Epithelial cell of umbilical artery (primary cell): ENCODE measurements at places on chromosomes 5 and 9. TPM values are rescaled to one million over a fixed set of nuclear protein-coding genes. Genes with fewer than 3 reads are reported as not detected.

SPRY4 gene
- 6.1 and 6.5 TPM in 2 replicates for total RNA-seq

SLC25A2 gene
- 0.15 TPM in 1 of 2 replicates, not detected in the other for total RNA-seq

MYMK gene
- not detected in 2 replicates for total RNA-seq

PCDHGB5 gene
- total RNA-seq, result 6.1 and 9.1 TPM in 2 replicates

PCDHGA10 gene
- total RNA-seq, result 2.3 TPM in 2 replicates

MYOT gene
- not detected in 2 replicates for total RNA-seq

SPINK13 gene
- not detected in 2 replicates for total RNA-seq

SLCO6A1 gene
- not detected in 2 replicates for total RNA-seq

WDR70 gene
- 34.1 and 46.7 TPM in 2 replicates for total RNA-seq

GRXCR2 gene
- total RNA-seq, result not detected in 2 replicates

CXCL14 gene
- total RNA-seq, result not detected in 2 replicates

EGFL7 gene
- 532 and 626 TPM in 2 replicates for total RNA-seq

INSYN2B gene
- total RNA-seq, result 5.5 and 6.8 TPM in 2 replicates

MYORG gene
- total RNA-seq, result 0.65 and 2.3 TPM in 2 replicates

DPYSL3 gene
- 166 and 174 TPM in 2 replicates for total RNA-seq

SLC45A2 gene
- total RNA-seq, result not detected in 2 replicates

FRMD3 gene
- 0.76 and 5.8 TPM in 2 replicates for total RNA-seq

ERAP2 gene
- 18.8 and 212 TPM in 2 replicates for total RNA-seq

CDC42SE2 gene
- total RNA-seq, result 39.0 and 41.3 TPM in 2 replicates

TSSK1B gene
- not detected in 2 replicates for total RNA-seq

PCDHGA8 gene
- total RNA-seq, result 0.46 and 0.97 TPM in 2 replicates

CARTPT gene
- total RNA-seq, result not detected in 2 replicates

RASGEF1C gene
- total RNA-seq, result not detected in 2 replicates

PKD2L2 gene
- total RNA-seq, result not detected in 2 replicates

IL5 gene
- total RNA-seq, result not detected in 2 replicates

PCDHGA3 gene
- 0.15 and 0.32 TPM in 2 replicates for total RNA-seq

LCN15 gene
- total RNA-seq, result not detected in 2 replicates

AGXT2 gene
- total RNA-seq, result not detected in 2 replicates

ADAMTS12 gene
- 0.32 and 0.46 TPM in 2 replicates for total RNA-seq

C9orf153 gene
- total RNA-seq, result under 0.01 TPM in 1 of 2 replicates, not detected in the other

PCDHB9 gene
- total RNA-seq, result 0.15 TPM in 1 of 2 replicates, not detected in the other

SH3PXD2B gene
- 10.6 and 15.9 TPM in 2 replicates for total RNA-seq

SLC34A1 gene
- total RNA-seq, result not detected in 2 replicates

TAS2R1 gene
- total RNA-seq, result not detected in 2 replicates

ADAMTS2 gene
- 0.32 and 4.7 TPM in 2 replicates for total RNA-seq

NINJ1 gene
- 17.3 and 24.7 TPM in 2 replicates for total RNA-seq

ENHO gene
- not detected in 2 replicates for total RNA-seq

EFNA5 gene
- 15.0 and 25.7 TPM in 2 replicates for total RNA-seq

BNC2 gene
- 6.5 and 6.7 TPM in 2 replicates for total RNA-seq

SEMA6A gene
- 0.15 and 0.32 TPM in 2 replicates for total RNA-seq

TRMO gene
- 15.3 and 17.3 TPM in 2 replicates for total RNA-seq

ISCA1 gene
- total RNA-seq, result 21.4 and 27.2 TPM in 2 replicates

ZNG1C gene
- total RNA-seq, result 19.2 and 29.3 TPM in 2 replicates

EIF4E1B gene
- total RNA-seq, result not detected in 2 replicates

PCDHA5 gene
- total RNA-seq, result not detected in 2 replicates
